Activated CD4-positive, alpha-beta T cell treated with anti-CD3 and anti-CD28 coated beads, Interleukin-2, amount 10 ng/mL, durations not matched to agents 24 days and 14 days (primary cell): ENCODE measurements at places on chromosomes 2 and 18. TPM values are rescaled to one million over a fixed set of nuclear protein-coding genes. Genes with fewer than 3 reads are reported as not detected.

Gene FOXI3
- not detected in 2 replicates for total RNA-seq

Gene PTPRN
- total RNA-seq = 0.07 TPM in 1 of 2 replicates, not detected in the other

DNA sequence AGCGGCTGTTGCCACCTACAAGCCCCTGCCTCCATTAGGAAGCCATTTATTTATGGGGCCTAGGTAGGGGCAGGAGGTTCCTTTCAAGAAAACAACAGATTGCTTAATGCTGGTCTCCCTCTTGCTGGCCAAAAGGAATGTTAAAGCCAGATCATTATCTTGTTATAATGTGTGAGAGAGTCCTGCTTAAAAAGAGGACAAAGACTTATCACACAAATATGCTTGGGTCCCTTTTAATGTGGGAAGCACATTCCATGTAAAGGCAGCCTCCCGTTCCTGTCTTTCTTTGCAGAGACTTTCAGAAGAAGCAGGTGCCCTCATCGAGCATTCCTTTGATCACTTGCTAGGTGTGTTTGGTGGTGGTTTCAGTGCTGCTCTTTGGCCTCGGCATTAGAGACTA lies 76.4 kb downstream of the AGAP1 start:
- DNase-seq = no peak

DNA sequence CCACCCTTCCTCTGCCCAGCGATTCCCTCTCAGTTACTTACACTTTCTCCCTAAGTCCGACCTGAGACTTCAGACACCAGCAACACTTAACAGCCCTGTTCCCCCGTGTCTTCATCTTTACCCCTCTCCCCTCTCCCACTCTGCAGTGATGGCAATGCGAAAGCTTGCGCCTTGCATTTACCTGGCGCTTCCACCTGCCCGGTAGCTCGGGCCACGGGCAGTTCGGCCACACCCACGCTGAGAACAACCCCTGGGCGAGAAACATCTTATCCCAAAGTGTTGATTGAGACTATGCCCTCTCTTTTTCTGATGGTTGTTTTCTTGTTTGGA lies 558 bp downstream of the DNAJC10 start:
- no peak for DNase-seq

DNA sequence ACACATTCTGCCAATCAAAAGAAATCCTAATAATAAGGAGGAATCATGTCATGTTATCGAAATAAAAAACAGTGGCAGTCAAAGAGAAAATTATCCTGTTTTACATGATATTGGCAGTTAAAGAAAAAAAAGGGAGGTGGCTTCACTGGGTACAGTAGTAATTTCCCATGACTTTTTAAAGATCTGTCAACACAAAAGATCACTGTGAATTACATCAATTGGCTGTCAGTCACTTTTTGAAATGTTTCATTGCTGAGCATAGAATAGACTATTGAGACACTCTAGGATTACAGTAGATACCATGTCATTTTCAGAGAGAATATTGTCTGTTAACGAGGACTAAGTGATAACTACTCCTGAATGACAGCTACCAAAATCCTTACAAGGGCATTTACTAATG lies 335.7 kb upstream of the CYP26B1 start:
- DNase-seq = no peak

DNA sequence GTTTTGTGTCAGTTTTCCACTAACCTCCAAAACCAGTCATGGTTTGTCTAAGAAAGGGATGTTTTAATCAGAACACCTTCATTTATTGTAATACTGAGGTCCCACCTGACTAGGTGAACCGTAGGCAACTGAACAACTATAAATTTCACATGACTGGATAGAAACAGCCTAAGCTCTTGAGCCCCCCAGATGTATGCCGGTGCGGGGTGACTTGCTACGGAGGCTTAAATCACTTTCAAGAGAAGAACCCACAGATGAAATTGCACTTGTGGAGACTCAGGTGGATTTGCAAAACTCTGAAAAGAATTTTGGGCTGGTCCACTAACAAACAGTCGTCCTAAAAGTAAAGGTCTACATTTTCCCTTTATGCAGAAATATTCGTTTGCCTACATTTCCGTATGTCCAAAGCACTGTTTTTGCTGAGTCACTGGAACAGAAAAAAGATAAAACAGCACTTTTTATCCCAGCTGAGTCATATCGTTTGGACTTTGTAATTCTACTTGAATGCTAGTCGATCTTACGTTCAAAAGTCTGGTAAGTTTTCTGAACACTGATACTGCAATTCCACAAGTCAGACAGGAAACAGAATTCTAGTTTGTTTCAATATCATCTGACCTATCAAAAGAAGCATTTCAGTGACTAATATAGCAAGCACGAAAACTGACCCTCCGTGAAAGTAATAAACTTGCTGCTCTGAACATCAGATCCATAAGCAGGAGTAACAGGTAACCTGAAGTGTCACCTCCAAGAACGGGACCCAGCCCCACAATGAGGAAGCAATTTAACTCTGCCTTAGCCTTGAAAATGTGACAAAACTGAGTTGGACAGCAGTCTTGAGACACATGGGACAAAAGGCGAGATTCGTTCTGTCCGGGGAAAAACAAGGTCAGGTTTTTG lies 18.1 kb downstream of the ZNF516 start:
- no peak for DNase-seq
